ENCODE measurements at places on chromosomes 13 and 19.
A peak's percentile ranks its signal among the peaks of the same experiment; 100 is the strongest.

DNA sequence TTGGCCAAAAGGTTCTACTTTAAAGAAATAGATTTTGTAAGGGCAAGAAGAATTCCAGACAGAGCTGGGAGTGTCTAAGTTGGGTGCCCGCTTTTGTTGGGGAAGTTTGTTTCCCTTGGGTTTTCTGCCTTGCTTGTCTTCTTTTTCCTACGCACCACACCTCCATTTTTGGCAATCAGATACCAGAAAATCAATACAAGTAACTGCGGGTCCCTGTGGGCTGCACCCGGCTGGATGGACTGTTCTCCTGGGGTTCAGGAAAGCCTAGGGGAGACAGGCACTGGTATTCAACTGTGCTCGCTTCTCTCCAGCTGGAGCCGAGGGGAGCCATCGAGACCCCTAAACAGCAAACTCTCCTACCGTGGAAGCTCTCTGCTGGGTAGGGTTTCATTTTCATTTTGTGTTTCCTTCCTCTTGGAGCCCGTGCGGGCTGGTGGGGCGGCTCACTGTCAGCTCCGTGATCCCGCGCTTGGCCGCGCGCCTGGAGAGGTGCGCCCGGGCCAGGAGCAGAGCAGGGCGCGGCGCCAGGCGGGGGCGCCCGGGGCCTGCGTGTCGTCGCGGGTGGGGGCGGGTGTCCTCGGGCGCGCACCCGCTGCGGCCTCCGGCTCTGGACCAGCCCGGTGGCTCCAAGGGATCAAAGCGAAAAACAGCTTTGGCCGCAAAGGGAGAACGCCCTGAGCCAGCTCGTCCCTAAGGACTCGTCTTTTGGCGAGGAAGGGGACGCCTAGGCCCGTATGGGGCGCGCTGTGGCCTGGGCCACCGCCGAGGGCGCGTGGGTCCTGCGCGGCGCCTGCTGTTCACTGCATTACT lies 347.2 kb downstream of the ZNF536 start:
- peak; percentile 18 for DNase-seq

DNA sequence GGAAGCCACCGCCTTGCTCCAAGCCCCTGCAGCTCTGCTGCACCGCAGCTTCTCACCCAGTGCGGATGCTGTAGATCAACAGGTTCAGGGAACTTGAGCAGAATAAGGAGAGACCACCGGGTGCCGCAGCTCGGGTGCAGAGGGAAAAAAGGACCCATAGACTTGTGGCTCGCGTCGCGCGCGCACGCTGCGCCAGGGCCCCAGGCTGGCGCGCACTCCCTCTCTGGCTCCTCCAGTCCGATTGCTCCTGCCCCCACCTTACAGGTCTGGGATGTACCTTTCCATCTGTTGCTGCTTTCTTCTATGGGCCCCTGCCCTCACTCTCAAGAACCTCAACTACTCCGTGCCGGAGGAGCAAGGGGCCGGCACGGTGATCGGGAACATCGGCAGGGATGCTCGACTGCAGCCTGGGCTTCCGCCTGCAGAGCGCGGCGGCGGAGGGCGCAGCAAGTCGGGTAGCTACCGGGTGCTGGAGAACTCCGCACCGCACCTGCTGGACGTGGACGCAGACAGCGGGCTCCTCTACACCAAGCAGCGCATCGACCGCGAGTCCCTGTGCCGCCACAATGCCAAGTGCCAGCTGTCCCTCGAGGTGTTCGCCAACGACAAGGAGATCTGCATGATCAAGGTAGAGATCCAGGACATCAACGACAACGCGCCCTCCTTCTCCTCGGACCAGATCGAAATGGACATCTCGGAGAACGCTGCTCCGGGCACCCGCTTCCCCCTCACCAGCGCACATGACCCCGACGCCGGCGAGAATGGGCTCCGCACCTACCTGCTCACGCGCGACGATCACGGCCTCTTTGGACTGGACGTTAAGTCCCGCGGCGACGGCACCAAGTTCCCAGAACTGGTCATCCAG lies 964 bp downstream of the PCDH17 start:
- peak; percentile 51 for DNase-seq

- no peak for DNase-seq
Observed at GRCh38 chr19:29371251-29372090, 154.3 kb upstream of the VSTM2B start.

- peak; percentile 11 for DNase-seq
Observed at GRCh38 chr13:112943309-112944125, 25.5 kb upstream of the MCF2L start.

DNA sequence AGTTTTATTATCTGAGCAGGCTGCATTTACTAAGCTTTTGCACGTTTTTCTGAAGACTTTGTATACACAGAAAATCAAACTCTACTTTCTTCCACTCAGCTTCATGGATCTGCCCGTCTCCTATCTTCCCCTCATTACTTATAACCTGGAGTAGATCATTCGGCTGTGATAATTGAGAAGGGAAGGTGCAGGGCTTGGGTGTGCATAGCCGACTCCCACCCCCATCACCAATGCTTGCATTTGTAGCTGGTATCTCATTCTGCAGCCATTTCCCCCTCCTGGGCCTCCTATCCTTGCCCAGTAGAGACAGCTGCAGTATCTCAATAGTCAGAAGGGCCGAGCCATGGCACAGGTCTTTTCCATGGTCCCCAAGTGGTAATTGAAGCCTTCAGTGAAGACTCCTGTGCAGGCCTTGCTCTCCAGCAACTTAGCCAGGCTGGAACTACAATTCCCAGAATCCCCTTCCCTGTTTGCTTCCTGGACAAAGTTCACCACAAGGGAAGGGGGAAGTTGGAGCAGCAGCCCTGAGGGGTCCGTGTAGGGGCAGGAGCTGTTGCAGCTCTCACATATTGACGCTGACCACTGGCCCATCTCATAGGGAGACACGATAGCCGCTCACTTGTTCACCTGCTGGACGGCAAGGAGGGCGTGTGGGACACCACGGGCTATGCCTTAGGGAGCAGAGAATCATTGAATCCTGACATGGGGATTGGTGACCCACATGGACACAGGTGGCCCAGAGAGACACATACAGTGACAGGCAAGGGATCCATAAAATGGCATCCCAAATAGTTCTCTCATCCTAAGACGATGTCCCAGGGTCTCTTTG lies 2.1 kb upstream of the SIGLEC8 start:
- no peak for DNase-seq

DNA sequence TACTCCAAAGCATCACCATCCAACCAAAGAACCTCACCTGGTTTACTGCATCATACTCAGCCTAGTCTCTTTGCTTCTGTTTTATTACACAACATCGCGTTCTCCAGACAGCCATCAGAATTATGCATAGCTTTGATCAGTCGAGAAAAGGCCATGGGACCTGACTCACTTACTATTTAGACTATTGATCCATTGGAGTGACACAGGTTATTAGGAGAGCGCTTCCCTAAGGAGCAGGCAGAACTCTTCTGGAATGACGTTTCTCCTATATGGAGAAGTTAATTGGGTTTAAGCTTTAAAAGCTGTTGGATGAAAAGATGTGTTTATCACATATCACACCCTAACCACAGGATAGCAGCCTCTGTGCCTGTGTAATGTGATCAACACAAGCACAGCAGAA lies 649.1 kb upstream of the SLC10A2 start:
- DNase-seq = no peak
